Renal cortical epithelial cell (primary cell): ENCODE measurements at places on chromosomes 2 and 18.

GRCh38 chr18:77199707-77200106, 49.9 kb upstream of the GALR1 start:
- DNase-seq, result no peak

GRCh38 chr2:238380336-238380735, 46.4 kb upstream of the ASB1 start:
- no peak for DNase-seq

- no peak for DNase-seq
Observed at GRCh38 chr2:230877116-230877758, 12.5 kb downstream of the ITM2C start.

- no peak for DNase-seq
Observed at GRCh38 chr2:19868701-19869580, 32.8 kb downstream of the TTC32 start.

GRCh38 chr18:34600158-34600557, 109.9 kb upstream of the DTNA start:
- peak; percentile 11 for DNase-seq

- no peak for DNase-seq
Observed at GRCh38 chr2:82657106-82657505, 1802.0 kb downstream of the SUCLG1 start.

DNA sequence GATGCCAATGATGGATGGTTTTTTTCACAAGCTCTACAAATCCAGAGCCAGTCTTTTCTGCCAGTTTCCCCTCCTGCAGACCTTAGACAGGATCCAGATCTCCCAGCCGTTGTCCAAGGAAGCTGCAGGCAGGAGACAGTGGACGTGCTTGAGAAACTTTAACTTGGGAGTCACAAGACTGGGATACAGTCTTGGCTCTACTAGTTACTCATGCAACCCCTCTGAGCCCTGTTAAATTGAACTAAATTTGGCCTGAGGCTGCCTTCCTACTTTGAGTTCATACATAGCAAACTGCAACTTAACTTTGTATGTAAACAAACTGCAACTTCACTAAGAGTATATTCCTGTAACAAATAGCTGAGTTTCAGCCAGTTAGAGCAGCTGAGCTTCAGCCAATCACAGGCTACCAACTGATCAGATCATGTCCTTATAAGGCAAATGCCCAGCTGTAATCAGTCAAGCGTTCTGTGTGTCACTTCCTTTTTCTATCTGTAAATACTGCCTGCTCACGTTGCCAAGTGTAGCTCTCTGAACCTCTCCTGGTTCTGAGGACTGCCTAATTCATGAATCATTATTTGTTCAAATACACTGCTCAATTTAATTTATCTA, 140.9 kb downstream of the CAPN13 start:
- DNase-seq, result peak; percentile 99

- peak; percentile 38 for DNase-seq
Observed at GRCh38 chr2:172113617-172114016, 10.9 kb upstream of the DLX2 start.

GRCh38 chr2:63051042-63051794, 588 bp downstream of the OTX1 start:
- DNase-seq, result no peak

DNA sequence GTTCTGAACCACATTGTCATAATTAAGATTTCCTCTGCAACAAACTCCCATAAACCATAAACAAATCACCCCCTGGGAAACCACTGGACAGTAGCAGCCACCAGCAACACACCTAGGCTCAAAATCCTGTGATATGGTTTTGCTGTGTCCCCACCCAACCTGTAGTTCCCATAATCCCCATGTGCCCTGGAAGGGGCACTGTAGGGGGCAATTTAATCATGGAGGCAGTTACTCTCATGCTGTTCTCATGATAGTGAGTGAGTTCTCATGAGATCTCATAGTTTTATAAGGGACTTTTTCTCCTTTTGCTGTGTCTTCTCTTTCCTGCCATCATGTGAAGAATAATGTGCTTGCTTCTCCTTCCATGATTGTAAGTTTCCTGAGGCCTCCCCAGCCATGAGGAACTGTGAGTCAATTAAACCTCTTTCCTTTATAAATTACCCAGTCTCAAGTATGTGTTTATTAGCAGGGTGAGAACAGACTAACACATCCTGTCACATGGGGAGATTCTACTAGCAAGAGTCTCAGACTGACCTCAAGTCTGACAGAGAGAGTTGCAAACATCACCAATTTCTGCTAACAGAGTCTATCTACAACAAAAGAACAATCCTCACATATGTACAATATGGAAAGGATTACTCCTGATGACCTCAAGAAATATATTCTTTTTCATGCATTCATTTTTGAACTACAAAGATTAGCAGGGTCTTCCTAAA, 182.6 kb downstream of the GRB14 start:
- DNase-seq, result peak; percentile 29

DNA sequence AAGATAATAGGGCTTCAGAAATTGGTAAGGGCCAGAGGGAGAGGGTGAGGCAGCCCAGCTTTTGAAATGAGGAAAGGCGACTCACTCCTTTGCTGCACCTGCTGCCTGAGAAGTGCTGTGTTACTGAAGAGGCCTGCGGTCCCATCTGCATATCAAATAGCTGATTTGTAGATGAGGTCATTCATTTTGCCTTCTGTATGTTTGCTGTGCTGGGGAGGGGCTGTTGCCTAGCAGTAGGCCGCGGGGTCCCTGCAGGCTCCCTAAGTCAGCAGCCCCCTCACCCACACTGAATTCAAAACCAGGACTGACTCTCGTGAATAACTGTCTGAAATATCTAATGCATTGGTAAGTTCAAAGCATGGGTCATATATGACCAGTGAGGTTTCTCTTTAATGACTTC, 377.2 kb downstream of the SOX11 start:
- no peak for DNase-seq

- peak; percentile 73 for DNase-seq
Observed at GRCh38 chr2:37555457-37555856, 116.0 kb downstream of the CDC42EP3 start.

GRCh38 chr2:54924121-54924520, 126.1 kb downstream of the RTN4 start:
- no peak for DNase-seq

- DNase-seq, result no peak
Observed at GRCh38 chr2:196230061-196230854, 58.9 kb upstream of the STK17B start.

DNA sequence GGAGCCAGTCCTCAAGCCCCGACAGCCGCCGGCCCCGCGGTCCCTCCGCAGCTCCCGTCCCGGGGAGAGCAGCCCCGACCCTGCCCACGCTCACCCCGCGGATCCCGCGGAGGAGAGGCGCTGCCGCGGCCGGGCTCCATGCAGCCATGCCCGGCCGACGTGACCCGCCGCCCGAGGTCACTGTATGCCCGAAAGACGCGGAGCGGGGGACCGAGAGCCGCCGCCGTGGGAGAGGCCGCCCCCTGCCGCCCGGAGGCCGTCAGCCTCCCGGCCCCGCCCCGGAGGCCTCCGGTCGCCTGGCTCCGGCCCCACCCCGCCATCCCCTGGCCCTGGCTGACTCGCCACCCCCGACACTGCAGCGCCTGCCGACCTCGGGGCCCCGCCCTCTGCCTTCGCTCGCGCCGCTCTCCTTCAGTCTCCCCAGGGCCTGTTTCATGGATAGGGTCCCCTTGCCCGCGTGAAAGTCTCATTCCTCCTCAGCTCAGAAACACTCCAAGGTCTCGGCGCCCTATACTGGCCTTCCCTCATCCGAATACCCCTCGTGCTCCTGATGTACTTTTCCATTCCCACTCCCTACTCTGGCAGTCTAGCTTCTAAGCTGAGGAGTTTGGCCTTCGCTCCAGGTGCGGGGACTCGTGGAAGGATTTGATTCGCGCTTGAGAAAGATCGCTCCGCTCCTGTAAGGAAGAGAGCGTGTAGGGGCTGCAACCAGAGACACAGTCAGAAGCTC, at the start of gene BOLA3:
BOLA3 (minus strand) TSS at position 186 of the 730 bp plus-strand sequence; CDS start at position 148, 38 bp downstream.
- DNase-seq, result peak; percentile 33

DNA sequence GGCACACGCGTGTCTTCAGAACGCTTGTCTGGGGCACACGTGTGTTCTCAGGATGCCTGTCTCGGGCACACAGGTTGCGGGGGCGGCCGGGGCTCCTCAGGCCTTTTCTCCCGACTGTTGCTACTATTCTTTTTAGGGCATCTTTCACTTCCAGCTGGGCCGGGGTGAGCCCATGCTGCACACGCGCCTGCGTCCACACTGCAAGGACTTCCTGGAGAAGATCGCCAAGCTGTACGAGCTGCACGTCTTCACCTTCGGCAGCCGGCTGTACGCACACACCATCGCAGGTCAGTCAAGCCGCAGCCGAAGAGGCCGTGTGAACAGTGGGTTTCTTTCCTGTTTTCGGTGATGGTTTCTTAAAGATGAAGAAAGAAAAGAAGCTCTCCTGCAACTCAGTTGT, 25.0 kb downstream of the CTDP1 start:
- DNase-seq, result no peak

GRCh38 chr2:82675186-82675585, 1783.9 kb downstream of the SUCLG1 start:
- DNase-seq, result peak; percentile 49

DNA sequence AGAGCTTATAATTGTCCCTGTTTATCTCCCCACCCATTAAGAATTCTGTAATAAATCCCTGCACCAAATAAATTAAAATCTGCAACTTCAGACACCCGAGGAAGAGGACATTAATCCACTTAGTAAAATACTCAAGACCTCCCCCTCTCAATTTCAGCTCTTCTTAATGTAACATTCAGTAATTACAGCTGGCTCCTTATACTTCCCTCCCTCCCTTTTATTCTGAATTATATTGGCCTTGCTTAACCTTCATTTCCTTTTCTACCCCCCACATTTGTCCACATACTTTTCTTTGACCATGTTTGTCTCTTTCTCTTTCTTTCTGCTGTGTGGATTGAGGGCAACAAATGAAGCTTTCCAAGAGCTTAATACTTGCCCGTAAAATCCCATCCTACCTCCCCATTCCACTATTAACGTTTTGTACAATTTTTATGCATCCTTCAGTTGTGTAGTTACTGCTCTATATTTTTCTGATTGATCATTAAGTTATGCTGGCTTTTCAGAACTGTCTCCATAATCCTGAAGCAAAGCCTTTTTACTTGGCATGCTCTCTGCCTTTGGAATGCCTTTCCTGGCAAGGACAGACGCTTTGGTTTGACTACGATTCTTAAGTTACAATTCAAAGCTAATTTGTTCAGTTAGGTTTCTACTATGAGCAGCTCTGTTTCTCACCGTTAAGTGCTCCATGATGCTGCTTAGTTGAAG, 580.1 kb downstream of the ZEB2 start:
- DNase-seq, result no peak

DNA sequence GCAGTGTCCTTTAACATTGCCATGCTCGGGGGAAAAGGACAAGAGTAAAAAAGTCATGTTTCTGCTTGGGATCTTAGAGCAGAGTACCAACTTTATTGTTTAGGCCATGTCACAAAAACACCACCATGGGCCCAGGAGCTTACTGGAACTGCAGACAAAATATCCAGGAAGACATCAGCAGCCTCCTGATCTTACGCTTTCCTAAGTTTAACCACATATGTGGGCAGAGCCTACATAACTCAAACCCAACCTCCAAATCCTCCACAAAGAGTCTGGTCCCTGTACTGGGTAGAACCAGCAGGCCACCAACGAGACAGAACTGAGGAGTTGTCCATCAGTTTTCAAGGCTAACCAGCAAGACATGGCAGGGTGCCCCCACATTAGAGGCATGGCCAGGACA, 10.3 kb downstream of the GALNT14 start:
- peak; percentile 86 for DNase-seq

DNA sequence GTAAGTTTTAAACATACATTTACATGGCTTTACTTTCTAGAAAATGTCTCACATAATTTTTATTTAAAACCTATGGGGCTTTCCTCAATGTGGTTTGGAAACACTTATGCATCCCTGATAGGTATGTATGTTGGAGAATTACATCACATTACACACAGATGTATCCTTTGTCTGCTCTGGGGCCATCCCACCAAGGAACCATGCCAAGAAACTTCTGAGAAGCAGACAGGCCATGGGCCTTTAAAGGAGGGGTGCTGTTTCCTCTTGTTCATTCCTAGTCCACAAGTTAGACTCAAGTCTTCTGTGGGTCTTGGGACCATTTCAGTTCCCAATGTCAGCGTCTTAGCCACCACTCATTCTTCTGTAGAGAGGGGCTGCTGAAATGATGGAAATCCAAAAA, 162.0 kb upstream of the SETBP1 start:
- no peak for DNase-seq

GRCh38 chr18:78304192-78305164, 675.1 kb upstream of the SALL3 start:
- DNase-seq, result no peak
